ENCODE measurements at places on chromosomes 12 and 14.

GRCh38 chr12:79420146-79420618 lies 270.6 kb downstream of the PAWR start:
- no peak for DNase-seq

DNA sequence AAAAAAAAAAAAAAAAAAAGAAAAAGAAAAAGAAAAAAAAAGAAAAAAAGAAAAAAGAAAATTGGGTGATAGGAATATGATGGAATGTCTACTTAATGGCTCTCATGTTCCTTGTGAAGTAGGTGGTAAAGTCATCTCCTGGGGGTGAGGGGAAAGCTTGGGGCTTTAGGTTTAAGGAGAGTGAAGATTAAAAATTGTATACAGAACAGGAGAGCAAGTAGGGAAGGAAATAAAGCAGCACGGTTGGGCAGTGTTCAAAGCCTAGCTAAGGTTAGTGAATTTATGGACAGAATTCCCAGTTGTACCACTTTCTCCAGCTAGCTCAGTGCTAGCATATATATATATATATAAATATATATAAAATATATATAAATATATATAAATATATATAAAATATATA lies 40.0 kb upstream of the SLC2A13 start:
- DNase-seq, result no peak

GRCh38 chr14:26525085-26525484 lies 72.7 kb downstream of the NOVA1 start:
- DNase-seq, result no peak

DNA sequence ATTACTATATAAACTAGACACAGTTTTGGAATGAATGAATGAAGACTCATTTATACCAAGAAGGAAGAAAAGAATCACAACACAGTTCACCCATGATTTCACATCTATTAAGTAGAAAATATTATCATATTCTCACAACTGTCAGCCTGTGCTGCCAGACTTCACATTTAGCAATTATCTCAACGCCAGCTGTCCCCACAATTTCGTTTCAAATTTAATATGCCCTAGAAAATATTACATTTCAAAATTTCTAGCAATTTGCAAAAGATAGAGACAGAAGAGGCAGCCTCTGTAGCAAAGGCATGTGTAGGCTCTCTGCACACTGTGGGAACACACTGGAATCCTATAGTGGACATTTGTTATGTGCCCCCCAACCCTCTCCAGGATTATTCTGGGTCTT lies 83.6 kb downstream of the ANKS1B start:
- DNase-seq, result no peak
